CD4-positive, alpha-beta T cell treated with Interferon alpha-2 for 1 hour (primary cell): ENCODE measurements at places on chromosomes 1 and 21.

- DNase-seq, result no peak
Measured at GRCh38 chr1:175506081-175506480, 237.3 kb downstream of the TNR start.

- DNase-seq, result no peak
Measured at GRCh38 chr1:241888232-241888631, 40.2 kb downstream of the EXO1 start.

DNA sequence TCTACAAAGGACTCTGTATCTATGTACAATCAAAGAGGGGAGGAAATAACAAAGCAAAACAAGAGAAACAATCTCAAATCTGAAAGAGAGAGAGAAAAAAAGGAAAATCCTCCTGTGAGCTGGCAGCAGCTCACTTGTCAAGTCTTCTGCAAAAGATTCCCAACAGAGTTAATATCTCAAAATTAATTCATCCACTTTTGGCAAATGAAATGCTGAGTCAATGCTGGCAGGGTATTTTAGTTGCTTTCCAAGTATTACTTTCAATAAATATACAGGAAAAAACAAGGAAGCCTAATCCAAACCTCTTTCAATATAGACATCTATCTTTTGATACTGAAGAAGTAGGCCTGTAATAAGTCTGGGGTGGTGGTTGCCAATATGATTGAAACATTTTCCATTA is 613.9 kb upstream of the NEGR1 start:
- no peak for DNase-seq

DNA sequence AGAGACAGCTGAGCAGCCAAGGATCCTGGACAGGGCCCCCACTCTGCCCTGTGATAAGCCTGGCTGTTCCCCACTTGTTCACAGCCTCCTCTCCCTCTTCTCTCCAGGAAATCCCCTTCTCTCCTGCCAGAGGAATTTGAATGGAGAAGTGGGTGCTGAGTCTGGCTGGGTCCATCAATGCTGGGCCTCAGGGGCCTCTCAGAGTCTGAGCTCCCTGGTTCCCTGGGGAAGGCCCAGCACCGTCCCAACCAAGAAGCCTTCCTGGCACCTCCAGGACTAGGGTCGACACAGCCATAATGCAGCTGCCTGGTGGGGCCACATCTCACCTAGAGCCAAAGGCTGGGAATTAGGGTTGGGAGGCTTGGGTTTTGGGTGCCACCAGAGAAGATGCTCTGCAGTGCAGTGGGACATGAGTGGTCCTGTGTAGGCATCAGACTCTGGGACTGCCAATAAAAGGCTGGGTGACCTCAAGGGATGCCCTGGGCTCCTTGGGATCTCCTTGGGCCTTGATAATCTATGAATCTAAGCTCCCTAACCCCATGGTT is 2.5 kb downstream of the MYBPH start:
- DNase-seq, result no peak

GRCh38 chr21:21102896-21103295 is 104.7 kb downstream of the NCAM2 start:
- DNase-seq, result no peak

DNA sequence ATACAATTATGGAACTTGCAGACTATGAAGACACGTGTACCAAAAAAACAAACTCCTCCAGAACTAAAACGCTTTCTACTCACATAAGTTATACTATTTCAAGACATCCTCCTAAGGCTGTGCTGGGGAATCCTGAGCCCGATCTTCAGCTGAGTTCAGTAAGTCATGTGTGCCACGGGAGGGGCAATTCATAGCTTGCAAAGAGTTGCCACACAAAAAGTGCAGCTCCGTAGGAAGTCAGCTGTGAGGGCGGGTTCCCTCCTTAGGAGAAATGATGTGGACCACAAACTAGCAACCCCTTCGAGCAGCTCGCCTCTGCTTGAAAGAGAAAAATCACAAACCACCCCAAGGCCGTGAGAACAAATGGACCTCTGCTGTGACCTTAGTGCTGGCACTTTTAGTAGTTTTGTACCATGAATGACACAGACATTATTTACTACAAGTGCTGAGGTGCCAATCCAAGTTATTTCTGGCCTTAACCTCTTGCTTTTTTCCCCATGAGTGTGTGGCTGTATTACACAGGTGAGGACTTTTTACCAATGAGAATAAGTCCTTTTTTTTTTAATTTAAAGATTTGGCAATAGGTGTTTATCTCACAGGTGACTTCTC is 35.8 kb upstream of the TRIM67 start:
- no peak for DNase-seq
